ENCODE measurements at places on chromosomes 7 and 10.

- DNase-seq: no peak
- H3K27ac ChIP-seq: no peak overlapping the region
- no peaks in the 10 kb centered on the region for H3K36me3 ChIP-seq
Measured at GRCh38 chr7:133957845-133958244, 169.3 kb upstream of the LRGUK start.

GRCh38 chr7:134781171-134781570 lies 1.7 kb downstream of the CALD1 start:
- H3K27me3 ChIP-seq: no peaks in the 10 kb centered on the region
- no peaks in the 10 kb centered on the region for H3K36me3 ChIP-seq
- H3K4me1 ChIP-seq: no peaks in the 10 kb centered on the region
- no peak overlapping the region for H3K4me3 ChIP-seq
- no peak for DNase-seq
- H3K27ac ChIP-seq: no peak overlapping the region

- no peak for DNase-seq
- H3K36me3 ChIP-seq: no peaks in the 10 kb centered on the region
- H3K27ac ChIP-seq: no peak overlapping the region
Measured at GRCh38 chr10:78176320-78177317, 143.0 kb downstream of the RPS24 start.

DNA sequence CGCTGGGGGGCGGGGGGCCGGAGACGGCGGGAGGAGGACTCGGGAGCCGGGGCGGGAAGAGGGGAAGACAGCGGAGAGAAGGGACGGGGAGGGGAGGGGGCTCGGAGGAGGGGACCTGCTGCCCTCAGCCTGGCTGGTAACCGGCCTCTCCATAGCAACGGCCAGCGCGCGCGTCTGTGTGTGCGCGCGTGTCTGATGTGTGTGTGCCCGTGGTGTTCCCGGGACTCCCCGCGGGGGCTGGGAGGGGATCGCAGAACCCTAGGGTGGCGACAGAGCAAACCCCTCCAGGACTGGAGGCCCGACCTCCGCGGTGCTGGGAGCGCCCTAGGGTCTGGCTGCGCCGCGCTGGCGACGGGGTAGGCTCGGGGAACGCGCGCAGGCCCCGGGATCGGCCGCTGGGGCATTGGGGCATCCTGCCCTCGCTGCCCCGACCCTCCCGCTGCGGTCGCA lies 356.3 kb downstream of the DNAJB6 start:
- DNase-seq: no peak
- peaks cover under 1% of the 10 kb centered on the region for H3K27me3 ChIP-seq
- H3K4me3 ChIP-seq: no peak overlapping the region
- H3K4me1 ChIP-seq: peaks cover 32% of the 10 kb centered on the region
- no peaks in the 10 kb centered on the region for H3K36me3 ChIP-seq

GRCh38 chr10:44419790-44420549 lies 35.1 kb upstream of the CXCL12 start:
- no peak overlapping the region for H3K4me3 ChIP-seq
- H3K27me3 ChIP-seq: no peaks in the 10 kb centered on the region
- no peak overlapping the region for H3K27ac ChIP-seq
- DNase-seq: no peak
- no peaks in the 10 kb centered on the region for H3K36me3 ChIP-seq

All from body of pancreas (tissue), 4 donors.